Mucosa of descending colon (tissue), 3 donors: ENCODE measurements at places on chromosomes 7 and 10. TPM values are rescaled to one million over a fixed set of nuclear protein-coding genes. Genes with fewer than 3 reads are reported as not detected.

DNA sequence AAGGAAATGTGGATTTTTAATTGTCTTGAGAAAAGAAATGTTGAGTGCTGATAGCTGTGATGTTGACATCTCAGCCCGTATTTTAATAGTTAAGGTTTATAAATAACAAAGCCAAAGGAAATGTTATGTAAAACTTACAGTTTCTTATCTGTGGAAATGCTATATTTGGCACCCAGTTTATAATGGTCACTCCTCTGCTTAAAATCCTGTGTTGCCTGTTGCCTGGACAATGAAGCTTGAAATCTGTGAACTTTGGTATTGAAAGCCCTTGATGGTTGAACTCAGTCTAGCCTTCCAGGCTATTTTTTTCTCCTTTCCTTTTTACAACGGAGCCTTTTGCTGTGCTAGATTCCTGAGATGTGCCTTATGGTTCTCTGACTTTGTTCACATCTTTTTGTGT is 46.5 kb downstream of the MCU start:
- DNase-seq = no peak

DNA sequence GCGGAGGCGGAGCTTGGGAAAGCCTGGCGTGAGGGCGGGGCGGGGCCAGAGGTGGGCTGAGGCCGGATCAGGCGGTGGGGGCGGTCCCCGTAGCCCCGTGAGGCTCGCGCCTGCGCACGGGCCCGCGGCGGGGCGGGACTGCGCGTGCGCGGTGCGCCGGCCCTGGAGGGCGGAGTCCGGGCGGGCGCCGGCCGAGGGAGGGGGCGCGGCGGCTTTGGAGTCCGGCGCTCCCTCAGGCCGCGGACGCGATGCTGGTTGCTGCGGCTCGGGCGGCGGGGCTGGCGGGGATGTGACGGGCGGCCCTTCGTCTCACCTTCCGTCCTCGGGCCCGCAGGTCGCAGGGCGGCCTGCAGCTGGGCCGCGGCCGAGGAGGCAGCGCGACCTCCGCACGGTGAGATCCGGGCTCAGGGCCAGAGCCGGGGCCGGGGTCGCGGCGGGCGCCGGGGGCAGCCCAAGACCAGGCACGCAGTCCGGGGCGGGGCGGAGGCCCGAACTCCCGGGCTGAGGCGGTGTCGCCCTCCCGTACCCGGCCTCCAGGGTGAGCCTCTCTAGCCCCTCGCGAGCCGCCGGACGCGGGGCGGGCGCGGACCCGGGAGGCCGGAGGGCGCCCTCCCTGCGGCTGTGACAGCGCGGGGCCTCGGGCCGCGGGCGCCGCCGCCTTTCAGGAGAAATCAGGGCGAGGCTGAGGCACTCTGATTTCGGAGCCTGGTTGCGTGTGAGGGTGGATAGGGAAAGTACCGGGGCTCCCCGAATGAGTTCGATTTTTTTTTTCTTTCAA is at the start of gene CCSER2:
TSS of gene CCSER2 (plus strand) at position 172 of the 778 bp plus-strand sequence. CDS start 42,464 bp downstream, outside the sequence.
- DNase-seq = peak; percentile 98

Gene MCU
- 89.0 TPM for total RNA-seq

DNA sequence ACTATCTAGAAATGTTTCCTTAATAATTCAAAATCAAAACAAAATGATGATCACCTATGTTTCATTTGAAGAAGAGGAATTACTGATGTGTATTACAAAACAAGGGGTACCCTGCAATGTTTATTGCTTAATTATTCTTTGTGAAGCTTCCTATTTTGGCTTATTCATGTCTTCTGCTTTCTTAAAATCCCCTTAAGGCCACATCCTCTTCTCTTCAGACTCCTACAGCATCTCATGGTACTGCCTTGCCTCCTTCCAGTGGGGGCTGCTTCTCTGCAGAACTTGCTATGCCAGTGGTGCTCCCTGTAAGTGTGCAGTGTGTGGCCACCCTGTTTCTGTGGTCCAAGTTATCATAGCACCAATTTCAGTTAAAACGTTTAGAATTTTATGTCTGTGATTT is 35.0 kb downstream of the CCDC146 start:
- no peak for DNase-seq

DNA sequence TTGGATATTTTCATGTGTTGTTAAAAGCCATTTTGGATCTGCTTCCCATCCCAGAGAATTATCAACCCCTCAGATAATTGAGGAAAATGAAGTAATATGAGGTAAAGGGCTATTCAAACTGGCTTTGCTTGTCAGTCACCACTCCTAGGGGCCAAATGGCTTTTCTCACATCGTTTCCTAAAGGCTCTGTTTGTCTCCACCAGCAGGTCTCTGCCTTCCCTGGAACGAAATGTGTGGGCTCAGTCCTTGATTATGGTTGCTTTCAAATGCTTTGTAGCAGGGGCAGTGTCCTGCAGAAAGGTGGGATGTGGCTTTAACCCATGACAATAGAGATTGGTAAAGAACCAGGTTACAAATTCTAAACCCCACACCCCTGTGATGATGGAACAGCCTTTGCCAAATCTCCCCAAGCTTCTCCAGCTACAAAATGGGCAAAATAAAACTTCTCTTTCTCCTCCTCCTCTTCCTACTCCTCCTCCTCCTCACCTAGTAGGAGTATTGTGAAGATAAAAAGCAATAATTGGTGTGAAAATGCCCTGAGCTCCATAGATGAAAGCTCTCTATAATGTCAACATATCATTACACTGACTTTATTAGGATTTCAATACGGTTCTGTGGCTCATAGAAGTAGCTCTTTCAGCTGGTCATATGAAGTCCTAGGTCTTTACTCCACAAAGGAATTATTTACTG is 127.6 kb downstream of the CHN2 start:
- no peak for DNase-seq

DNA sequence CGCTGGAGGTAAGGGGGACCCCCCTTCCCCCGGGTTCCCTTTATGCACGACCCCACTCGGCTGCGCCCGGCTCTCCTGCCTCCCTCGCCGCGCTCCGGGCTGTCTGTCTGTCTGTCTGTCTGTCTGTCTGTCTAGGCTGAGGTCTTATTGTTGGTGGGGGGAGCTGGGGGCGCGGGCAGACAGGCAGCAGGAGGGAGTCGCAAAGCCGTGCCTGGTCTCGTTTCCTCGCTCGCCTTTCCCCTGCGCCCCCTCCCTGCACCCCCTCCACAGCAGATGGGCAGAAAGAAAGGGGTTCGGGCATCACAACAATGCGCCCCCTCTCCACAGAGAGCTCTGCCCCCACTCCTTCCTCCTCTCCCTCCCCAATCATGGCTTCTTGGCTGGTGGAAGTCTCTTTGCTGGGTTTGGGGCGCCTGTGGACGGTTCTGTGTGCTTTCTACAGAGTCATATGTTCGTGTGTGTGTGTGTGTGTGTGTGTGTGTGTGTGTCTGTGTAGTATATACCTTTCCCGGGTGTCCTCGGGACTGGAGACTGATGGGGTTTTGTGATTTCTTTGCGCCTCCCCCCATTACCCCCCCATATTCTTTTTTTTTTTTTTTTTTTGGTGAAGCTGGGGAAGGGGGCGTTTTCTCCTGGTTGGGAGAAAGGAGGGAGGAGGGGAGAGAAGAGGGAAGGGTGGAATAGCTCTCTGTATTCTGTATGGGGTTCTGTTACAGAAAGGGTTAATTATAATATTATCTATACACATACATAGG is 1.9 kb downstream of the AUTS2 start:
- no peak for DNase-seq

Gene TCF7L2
- 182 TPM for total RNA-seq

Gene CCL24
- 25.6 TPM for total RNA-seq

DNA sequence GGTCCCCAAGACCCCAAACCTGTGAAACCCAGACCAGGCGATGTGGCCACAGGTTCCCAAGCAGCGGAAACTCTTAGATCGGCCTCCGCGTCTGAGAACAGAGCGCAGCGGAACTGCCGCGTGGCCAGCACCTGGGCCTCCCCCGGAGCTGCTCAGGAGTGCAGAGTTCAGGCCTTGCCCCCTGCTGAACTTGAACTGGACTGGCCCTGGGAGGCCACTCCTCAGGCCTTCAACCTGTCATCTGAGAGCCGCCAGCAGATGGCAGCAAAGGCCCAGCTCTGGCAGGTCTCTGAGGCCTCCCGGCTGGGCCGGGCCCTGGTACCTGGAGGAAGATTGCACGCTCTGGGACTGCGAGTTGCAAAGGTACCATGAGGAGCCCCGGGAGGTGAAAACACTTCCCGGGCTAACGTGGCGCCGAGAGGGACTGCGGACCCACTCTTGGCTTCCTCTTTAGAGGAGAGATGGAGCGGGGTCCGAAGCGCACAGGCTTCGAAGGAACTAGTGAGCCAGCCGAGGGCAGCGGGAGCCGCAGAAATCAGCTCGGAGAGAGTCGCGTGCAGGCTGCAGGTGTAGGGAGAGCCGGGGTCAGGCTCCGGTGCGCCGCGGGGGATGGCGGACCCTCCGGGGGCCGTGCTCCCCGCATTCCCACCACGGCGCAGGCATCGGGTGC is 89.2 kb downstream of the PAXIP1 start:
- DNase-seq = peak; percentile 85

GRCh38 chr7:37348982-37349381 is 99.7 kb downstream of the ELMO1 start:
- DNase-seq = no peak

Gene GTF2IRD1
- total RNA-seq = 30.7 TPM

DNA sequence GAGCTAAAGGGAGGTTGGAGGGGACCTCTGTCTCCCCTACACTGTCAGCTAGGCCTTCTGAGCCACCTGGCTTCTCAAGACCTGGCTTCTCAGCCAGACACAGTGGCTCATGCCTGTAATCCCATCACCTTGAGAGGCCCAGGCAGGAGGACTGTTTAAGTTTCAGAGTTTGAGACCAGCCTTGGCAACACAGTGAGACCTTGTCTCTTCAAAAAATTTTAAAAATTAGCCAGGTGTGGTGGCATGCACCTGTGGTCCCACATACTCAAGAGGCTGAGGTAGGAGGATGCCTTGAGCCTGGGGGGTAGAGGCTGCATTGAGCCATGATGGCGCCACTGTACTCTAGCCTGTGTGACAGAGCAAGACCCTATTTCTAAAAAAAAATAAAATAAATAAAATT is 33.1 kb downstream of the PIP4K2A start:
- no peak for DNase-seq

DNA sequence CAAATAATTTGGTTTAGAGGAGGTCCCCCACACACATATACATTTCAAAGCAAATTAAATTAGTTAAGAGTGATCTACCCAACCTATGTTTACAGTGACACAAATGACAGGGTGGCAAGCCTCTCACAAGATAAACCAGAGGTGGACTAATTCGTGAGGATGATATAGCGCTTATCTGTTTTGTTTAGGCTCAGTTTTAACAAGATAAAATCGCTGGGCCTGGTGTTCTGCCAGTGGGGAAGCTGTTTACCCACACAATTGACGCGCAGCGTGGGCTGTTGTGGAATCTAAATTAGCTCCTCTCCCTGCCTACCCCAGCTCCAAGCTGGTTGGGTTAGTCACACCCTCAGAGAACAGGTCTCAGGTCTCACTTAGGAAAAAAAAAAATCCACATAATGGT is 16.7 kb upstream of the PLXNA4 start:
- DNase-seq = no peak

DNA sequence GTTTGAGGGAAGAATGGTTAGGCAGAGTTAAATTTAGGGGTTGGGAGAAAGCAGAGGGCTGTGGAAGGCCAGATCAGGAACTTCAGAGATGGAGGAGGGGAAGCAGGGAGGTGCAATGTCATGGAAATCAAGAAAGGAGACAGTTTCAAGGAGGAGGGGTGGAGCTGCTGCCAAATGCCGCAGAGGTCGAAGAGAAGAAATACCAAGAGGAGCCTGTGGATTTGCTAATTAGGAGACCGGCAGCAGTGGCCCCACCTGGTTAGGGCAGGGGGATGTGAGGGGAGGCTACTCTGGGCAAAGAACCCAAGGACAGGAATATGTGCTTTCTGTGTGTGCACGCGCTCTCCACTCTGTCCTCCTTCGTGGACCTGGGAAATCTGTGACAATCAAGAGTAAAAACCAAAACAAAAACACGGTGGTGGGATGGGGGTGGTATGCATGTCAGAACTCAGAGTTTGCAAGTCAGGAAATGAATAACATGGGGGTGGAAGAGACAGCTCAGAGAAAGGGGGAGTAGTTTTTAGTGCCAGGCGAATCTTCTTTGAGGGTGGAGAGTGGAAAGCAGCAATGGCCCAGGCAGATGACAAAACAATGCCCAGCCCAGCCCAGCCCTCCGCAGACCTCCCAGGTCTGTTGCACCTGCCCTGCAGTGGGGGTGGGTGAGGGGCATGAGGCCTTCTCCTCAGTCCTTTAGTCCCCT is 102.9 kb upstream of the PAX2 start:
- no peak for DNase-seq

- no peak for DNase-seq
Measured at GRCh38 chr7:98875501-98875900, 2.8 kb upstream of the TRRAP start.

Gene GIMAP7
- 9.8 TPM for total RNA-seq

DNA sequence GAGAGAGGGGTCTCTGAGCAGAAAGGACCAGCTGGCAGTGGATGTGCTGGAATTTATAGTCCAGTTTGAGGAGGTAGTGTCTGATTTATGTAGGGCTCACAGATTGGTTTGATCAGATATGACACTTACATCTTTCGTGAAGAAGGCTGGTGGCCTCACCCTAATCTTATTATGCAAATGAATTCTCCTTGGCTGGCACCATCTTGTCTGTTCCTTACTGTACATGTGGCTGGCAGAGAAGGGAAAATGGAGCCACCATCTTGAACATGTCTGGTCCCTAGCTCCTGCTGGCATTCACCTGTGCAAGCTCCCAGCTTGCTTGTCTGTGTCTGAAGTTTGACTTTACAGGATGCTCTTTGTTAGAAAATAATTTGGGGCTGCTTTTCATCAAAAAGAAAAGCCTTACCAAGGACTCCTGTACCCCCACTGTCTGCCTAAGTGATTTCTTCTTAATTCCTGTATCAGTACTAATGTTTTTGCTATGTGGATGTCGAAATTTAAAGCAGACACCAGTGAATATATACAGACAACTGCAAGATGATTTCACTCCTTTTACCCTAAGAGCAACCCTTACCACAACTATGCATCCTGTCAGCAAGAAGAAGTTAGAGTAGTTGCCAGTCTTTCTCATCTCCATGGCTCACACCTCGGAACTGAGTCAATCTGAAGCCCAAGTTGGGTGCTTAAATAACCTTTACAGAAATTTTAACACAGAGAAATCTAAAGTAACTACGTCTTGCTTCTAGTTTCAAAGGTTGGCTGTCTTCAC is 322.0 kb upstream of the SEMA3D start:
- no peak for DNase-seq

DNA sequence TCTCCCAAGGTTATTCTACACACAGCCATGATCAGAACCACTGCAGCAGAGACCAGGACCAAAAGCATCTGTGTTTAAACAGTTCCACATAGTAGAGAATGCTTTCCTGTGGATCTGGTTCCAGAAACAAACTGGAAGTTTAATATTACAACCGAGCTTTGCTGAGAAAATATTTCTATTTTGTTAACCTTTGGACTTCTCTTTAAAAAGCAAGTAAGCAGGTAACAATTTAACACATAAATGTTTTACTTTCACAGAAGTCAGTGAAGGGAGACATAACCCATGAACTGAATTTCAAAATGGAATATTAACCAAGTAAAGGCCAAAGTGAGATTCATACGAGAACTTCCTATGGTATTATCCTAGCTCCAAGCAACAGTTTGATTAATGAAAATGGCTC is 98.6 kb upstream of the PHYHIPL start:
- no peak for DNase-seq

Gene NKX2-3
- total RNA-seq = 4.9 TPM
